ENCODE measurements at places on chromosomes 16 and 17.

GRCh38 chr16:10678655-10679054 is 16.1 kb downstream of the TEKT5 start:
- DNase-seq: no peak

- DNase-seq: no peak
Measured at GRCh38 chr16:13811834-13812233, 108.1 kb upstream of the ERCC4 start.

- DNase-seq: peak; percentile 65
Measured at GRCh38 chr17:42116705-42117396, 4.3 kb downstream of the KAT2A start.

- no peak for DNase-seq
Measured at GRCh38 chr16:49782405-49782804, 73.5 kb downstream of the ZNF423 start.

DNA sequence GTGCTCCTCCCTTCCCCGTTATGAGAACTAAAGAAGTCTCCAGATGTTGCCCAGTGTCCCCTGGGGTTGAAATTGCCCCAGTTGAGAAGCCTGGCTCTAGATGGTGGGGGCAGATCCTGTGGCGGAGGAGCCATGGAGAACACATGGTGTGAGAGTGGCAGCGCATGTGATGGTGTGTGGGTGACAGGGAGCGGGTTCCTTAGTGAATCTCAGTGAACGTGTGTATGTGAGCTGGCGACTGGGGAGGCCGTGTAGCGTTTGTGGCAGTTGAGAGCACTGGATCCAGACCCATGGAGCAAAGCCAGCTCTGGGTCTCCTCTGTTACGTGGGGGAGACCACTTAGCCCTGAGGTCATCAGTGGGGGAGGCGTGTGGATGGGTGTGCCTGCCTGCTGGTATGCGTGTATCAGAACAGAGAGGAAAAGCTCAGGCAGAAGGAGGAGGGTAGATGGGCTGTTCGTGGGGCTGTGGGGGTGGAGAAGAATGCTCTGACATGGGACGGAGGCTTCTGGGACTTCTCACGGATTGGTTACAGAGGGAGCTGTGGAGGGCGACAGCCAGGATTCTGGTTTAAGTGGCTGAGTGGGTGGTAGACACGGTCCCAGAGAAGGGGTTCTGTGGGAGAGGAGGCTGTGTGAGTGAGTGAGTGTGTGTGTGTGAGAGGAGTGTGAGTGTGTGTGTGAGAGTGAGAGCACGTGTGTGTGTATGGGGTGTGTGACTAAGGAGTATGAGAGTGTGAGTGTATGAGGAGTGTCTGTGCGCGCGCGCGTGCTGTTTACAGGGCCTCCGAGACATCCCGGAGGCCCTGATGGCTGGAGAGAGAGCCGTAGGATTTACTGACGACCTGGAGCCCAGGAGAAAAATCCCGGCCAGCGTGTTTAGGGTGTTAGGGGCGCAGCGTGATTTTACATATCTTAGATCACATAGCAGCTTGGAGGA is 193.8 kb downstream of the SNX29 start:
- DNase-seq: no peak

DNA sequence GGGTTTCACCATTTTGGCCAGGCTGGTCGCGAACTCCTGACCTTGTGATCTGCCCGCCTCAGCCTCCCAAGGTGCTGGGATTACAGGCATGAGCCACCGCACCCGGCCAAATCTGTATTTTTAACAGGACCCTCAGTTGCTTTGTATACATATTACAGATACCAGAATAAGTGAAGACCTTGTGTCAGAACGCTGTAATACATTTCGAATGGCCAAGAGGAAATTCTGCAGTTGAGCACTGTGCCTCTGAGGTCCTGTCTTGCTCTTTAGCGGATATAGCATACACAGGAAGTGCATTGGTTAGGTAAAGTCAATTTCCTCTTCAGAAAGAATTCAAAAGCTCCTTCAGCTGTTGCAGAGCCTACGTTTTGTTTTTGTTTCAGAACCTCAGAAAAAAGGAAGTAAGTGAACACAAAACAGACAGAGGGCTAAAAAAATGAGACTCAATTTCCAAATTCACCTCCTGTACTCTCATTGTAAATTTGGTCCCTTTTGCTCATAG is 15.7 kb downstream of the CRLF3 start:
- DNase-seq: no peak

- no peak for DNase-seq
Measured at GRCh38 chr17:65902831-65903522, 289.0 kb downstream of the CEP112 start.

GRCh38 chr17:48471817-48472410 is 41.9 kb upstream of the SKAP1 start:
- DNase-seq: no peak

- DNase-seq: no peak
Measured at GRCh38 chr17:55388842-55389241, 32.8 kb downstream of the MMD start.

DNA sequence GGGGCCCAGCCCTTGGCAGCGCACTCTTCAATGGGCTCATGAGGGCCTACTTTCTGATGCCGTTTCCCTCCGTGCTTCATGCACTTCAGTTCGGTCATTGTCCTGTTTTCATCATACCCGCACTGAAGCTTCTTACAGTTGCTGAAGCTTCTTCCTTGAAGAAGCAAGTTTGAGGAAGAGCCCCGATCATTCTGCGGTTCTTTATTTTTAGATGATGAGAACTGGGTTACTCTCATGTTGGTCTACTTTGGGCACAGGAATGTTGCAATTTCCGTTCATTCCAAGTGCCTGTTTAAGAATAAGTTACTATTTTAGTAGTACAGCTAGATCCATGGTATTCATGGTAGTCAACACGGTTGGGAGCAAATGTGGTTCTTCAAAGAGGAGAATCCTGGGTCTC is 587.7 kb upstream of the HSBP1 start:
- no peak for DNase-seq

- DNase-seq: no peak
Measured at GRCh38 chr16:83494459-83494858, 313.3 kb upstream of the HSBP1 start.

GRCh38 chr17:17349724-17350106 is 46.5 kb downstream of the NT5M start:
- DNase-seq: no peak

Measured in stimulated activated CD4-positive, alpha-beta T cell treated with anti-CD3 and anti-CD28 coated beads, Interleukin-1b, Interleukin-23, amount 100 ng/mL, for 1 hour (primary cell).